ENCODE measurements at places on chromosomes 6 and 20. TPM values are rescaled to one million over a fixed set of nuclear protein-coding genes. Genes with fewer than 3 reads are reported as not detected.

INSM1 gene
- total RNA-seq = 3.2 TPM

THBS2 gene
- total RNA-seq = 62.0 TPM

RHAG gene
- total RNA-seq = not detected

SMOC2 gene
- total RNA-seq = 1.9 TPM

IL17F gene
- total RNA-seq = not detected

PLCB4 gene
- total RNA-seq = 25.9 TPM

TBX18 gene
- total RNA-seq = 4.1 TPM

RBBP8NL gene
- not detected for total RNA-seq

TEAD3 gene
- total RNA-seq = 1.8 TPM

PACSIN1 gene
- 336 TPM for total RNA-seq

IL17A gene
- not detected for total RNA-seq

PPP1R3D gene
- total RNA-seq = 7.1 TPM

GUCA1A gene
- total RNA-seq = 0.65 TPM

RSPH9 gene
- 0.37 TPM for total RNA-seq

AK9 gene
- total RNA-seq = 24.8 TPM

LIME1 gene
- total RNA-seq = 13.6 TPM

C6orf52 gene
- 2.3 TPM for total RNA-seq

BAK1 gene
- total RNA-seq = 9.5 TPM

AKIRIN2 gene
- 59.6 TPM for total RNA-seq

TAF4 gene
- 25.2 TPM for total RNA-seq

OTOR gene
- not detected for total RNA-seq

PNLDC1 gene
- 5.7 TPM for total RNA-seq

CBLN4 gene
- 18.3 TPM for total RNA-seq

CGA gene
- total RNA-seq = not detected

HRH3 gene
- total RNA-seq = 27.9 TPM

C6orf163 gene
- total RNA-seq = 6.0 TPM

PRICKLE4 gene
- total RNA-seq = 3.9 TPM

CCR6 gene
- not detected for total RNA-seq

COL19A1 gene
- total RNA-seq = 3.4 TPM
